ENCODE measurements at places on chromosomes 1 and 21.

DNA sequence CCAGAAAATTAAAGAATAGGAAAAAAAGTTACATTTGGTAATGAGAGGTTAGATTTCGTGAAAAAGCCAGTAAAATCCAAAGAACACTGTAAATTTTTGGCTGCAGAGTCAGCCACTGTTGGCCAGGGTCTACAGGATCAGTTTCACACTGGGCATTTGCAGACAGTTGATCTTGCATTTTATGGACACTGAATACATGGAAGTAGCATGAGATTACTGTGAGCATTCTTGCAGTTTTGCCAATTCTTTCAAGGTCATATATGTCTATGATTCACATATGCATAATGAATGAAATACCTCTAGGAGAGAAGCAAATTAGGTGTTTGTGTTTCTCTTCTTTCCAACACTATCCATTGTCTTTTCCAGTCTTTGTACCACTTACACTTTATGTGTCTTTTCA is 200.8 kb upstream of the DPYD start:
- no peak for DNase-seq

- DNase-seq = no peak
Measured at GRCh38 chr1:248696774-248697173, 5.8 kb downstream of the OR14I1 start.

DNA sequence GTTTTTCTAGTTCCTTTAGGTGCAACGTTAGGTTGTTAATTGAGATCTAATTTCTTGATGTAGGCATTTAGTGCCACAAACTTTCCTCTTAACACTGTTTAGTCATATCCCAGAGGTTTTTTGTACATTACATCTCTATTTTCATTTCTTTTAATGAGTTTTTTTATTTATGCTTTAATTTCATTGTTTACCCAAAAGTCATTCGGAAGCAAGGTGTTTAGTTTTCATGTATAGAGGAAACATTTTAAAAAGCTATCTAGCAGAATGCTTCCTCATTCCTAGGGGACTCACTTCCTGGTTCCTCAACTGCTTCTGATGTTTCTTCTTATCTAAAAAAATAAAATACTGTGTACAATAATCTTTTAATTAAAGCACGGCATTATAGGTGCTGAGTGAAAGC is 307.2 kb upstream of the CAMK1G start:
- no peak for DNase-seq

DNA sequence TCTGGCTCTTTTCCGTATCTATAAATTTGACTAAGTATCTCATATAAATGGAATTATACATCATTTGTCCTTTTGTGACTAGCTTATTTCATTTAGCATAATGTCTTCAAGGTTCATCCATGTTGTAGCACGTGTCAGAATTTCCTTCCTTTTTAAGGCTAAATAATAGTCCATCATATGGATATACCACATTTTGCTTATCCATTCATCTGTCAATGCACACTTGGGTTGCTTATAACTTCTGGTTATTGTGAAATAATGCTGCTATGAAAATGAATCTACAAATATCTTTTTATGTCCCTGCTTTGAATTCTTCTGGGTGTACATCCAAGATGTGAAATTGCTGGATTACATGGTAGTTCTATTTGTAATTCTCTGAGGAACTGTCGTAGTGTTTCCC is 119.6 kb downstream of the RHOU start:
- no peak for DNase-seq

- DNase-seq = no peak
Measured at GRCh38 chr1:163145435-163145834, 57.3 kb downstream of the RGS5 start.

- no peak for DNase-seq
Measured at GRCh38 chr1:173893611-173894010, 23.5 kb downstream of the SERPINC1 start.

GRCh38 chr1:47684518-47684917 is 246.7 kb downstream of the FOXD2 start:
- DNase-seq = no peak
